ENCODE measurements at places on chromosomes 3 and 15.

- DNase-seq: no peak
These were observed 259.6 kb downstream of the STXBP5L start for GRCh38 chr3:121167374-121168139.

GRCh38 chr3:146334151-146334550 is 83.2 kb upstream of the PLSCR4 start:
- DNase-seq: peak; percentile 7

DNA sequence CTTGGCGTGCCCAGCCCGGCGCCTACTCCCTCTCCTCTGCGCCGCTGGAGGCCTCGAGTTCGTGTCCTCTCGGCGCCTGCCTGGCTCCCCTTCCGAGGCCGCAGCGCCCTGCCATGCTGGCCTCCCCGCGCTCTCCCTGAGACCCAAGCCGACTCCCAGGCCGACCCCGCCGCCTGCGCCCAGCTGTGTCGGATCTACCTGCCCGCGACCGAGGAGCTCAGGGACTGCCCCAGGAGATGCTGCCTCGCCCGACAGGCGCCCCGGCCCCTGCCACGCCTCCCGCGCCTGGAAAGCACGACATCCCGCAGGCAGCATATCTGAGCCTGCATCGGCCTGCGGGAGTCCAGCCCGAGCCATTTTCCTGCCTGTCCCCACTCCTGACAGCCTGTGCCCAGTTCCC is 16.1 kb downstream of the PAQR9 start:
- no peak for DNase-seq

DNA sequence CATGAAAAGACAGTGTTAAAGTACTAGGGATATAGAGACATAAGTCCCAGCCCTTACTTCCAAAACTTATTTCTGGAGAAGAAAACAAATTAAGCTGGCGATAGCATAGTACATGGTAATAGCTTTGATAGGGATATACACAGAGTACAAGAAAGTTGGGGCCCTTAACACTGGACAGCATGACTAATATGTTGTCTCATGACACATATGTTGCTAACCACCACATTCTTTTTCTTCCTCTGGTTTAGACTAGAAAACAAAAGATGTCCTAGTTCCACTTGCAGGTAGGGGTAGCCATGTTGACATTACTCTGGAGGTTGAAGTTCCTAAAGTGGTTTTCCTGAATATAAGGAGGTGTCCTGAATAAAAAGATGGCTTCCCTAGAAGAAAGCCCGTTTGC is 75.3 kb downstream of the RFX7 start:
- DNase-seq: peak; percentile 36

GRCh38 chr3:126358038-126358815 is 1.0 kb upstream of the KLF15 start:
- peak; percentile 25 for DNase-seq

GRCh38 chr3:86785386-86785785 is 205.6 kb downstream of the VGLL3 start:
- peak; percentile 58 for DNase-seq

DNA sequence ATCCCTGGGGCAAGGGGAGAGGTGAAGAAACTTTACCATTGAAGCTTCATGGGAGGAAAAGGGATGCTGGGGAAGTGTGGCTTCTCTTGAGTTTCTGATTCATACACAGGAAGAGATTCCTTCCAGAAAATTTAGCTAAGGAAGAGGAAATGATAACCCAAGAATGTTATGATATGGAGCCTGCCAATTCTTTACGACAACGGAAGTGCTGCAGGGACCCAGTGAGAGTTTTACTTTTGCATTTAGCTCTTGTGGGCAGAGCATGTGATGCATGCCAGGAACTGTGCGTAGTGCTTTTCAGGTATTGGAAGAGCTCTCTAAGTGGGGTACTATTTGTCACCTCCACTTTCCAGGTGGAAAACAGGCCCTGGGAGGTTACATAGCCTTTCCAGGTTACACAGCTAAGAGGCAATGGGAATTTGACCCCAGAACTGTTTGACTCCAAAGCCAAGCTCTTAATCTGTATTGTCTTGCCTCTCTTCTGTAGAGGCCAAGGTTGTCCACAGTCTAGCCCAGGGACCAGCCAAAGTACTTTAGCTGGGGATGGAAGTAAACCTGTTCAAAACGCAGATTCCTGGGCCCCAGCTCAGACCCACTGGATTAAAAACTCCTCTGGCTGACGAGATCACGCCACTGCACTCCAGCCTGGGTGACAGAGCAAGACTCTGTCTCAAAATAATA is 23.0 kb downstream of the CMTM7 start:
- no peak for DNase-seq

DNA sequence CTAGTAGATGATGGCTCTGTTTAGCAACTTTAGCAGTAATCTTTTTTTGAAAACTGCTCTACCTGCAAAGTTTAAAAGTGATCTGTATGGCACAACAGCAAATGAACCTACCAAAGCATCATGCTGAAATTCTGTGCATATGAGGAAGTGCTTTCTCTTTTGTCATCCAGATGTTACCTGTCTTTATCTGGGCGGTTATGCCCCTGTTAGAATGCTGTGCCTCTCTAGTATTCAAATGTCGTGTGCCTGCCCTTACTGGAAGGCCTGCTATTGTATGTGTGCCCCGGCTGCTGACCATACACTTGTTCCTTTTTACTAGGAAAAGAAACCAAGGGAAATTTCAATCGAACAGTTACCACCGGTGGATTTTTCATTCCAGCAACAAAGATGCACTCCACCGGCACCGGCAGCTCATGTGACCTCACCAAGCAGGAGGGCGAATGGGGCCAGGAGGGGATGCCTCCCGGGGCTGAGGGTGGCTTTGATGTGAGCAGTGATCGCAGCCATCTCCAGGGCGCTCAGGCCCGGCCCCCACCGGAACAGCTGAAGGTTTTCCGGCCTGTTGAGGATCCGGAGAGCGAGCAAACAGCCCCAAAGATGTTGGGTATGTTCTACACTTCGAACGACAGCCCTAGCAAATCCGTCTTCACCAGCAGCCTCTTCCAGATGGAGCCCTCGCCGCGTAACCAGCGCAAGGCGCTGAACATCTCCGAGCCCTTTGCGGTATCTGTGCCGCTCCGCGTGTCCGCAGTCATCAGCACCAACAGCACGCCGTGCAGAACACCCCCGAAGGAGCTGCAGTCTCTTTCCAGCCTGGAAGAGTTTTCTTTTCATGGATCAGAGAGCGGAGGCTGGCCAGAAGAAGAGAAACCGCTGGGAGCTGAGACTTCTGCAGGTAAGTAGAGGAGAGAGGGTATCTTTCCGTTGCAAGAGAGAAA is 61.6 kb downstream of the TMEM39A start:
- DNase-seq: no peak

DNA sequence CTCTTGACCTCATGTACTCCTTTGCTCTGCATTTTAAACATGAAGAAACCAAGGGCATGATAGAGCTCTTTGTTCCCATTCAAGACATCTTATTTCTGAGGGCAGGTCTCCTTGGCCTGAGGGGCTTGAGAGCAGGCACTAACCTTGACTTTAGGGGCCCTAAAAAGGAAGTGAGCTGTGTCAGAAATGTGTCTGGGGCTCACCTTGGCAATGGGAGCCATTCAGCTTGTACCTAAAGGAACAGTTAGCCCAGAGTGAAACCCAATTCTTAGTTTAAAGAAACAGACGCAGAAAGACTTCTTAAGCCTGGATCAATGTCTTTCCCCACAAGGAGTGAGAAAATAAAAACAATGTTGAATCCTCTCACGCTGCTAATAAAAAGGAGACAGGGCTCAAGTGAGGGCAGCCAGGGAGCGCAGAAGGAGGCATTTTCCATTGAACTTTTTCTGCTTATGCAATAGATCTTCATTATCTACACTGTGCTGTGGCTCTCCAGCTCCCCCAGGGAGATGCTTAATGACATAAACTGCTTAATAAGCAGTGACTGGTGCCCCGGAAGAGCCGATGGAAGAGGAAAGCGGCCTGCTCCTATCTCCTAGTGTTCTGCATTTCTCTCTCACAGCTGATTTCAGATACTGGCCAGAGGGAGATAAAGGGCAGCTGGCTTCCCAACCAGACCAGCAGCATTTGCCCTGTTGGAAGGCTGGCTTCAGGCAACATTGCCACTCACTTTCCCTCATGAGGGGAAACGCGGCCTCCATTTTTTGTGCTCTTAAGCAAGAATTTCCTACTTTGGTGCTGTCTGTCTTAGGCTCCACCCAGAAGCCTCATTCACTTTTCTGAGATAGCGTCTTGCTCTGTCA is 152.0 kb downstream of the OPA1 start:
- peak; percentile 68 for DNase-seq

- DNase-seq: peak; percentile 75
These were observed 228.8 kb upstream of the BHLHE40 start for GRCh38 chr3:4750306-4750968.

GRCh38 chr3:141330235-141330634 is 38.1 kb upstream of the ZBTB38 start:
- no peak for DNase-seq

DNA sequence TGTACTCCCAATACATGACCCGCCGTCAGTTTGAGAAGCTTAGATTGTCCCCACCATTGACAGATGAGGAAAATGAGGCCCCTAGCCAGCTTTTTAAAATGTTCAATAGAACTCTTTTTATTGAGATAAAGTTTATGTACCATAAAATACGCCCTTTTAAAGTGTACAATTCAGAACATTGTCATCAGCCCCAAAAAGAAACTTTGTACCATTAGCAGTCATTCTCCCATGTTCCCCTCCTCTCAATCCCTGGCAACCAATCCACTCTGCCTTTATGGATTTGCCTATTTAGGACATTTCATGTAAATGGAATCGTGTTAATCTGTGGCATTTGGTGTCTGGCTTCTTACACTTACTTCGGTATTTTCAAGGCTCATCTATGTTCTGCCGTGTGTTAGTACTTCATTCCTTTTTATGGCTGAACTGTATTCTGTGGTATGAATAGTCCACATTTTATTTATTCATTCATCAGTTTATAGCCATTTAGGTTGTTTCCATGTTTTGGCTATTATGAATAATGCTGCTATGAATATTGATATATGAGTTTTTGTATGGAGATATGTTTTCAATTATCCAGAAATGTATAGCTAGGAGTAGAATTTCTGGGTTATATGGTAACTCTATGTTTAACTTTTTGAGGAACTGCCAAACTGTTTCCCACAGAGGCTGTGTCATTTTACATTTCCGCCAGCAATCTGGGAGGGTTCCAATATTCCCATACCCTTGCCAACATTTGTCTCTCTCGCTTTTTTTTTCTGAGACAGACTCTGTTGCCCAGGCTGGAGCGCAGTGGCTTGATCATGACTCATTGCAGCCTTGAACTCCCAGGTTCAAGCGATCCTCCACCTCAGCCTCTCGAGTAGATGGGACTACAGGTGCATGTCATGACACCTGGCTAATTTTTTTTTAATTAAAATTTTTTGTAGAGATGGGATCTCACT is 15.3 kb upstream of the PTPN23 start:
- DNase-seq: no peak

- peak; percentile 31 for DNase-seq
These were observed 19.0 kb upstream of the SLC25A36 start for GRCh38 chr3:140922634-140923033.

GRCh38 chr3:24222165-24222805 is 272.4 kb downstream of the THRB start:
- DNase-seq: no peak

GRCh38 chr15:78842519-78842918 is 30.2 kb upstream of the MORF4L1 start:
- no peak for DNase-seq

Measured in amniotic epithelial cell (primary cell).